ENCODE measurements at places on chromosomes 3 and 15.

GRCh38 chr3:197292083-197292646 is 6.2 kb downstream of the DLG1 start:
- DNase-seq, result no peak

DNA sequence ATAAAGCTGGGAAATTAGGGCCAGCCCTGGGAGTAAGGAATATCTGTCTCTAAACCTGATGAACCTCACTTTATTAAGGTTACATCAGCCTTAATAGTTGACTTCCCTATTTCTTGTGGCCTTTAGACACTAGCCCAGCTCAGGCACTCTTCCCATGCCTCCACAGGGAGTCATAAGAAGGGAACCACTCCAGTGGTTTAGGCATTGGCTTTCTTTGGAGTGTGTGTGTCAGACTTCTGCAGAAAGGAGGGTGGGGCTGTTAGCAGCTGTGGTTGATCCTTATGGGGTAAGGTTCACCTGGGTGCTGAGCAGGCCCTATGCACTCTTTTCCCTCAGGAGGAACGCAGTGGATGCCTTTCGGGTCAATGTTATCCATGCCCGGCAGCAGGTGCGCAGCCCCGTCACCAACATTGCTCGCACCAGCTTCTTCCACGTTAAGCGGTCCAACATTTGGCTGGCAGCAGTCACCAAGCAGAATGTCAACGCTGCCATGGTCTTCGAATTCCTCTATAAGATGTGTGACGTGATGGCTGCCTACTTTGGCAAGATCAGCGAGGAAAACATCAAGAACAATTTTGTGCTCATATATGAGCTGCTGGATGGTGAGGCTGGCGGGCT is 4.0 kb downstream of the AP2M1 start:
- no peak for DNase-seq

DNA sequence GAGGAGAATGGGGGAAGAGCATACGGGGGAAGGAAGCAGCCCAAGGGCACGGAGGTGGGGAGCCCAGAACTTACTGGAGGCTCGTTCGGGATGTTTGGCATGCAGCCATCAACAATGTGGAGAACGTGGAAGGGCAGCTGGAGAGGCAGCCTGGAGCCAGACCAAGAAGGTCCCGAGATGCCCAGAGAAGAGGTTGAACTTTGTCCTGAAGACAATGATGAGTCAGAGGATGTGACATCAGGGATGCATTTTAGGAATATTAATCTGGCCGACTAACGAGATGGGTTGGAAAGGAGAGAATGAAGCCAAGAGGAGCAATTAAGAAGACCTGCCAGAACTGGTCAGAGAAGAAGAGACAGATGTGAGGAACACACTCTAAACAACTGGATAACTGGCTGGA is 98.2 kb downstream of the SRGAP3 start:
- no peak for DNase-seq

DNA sequence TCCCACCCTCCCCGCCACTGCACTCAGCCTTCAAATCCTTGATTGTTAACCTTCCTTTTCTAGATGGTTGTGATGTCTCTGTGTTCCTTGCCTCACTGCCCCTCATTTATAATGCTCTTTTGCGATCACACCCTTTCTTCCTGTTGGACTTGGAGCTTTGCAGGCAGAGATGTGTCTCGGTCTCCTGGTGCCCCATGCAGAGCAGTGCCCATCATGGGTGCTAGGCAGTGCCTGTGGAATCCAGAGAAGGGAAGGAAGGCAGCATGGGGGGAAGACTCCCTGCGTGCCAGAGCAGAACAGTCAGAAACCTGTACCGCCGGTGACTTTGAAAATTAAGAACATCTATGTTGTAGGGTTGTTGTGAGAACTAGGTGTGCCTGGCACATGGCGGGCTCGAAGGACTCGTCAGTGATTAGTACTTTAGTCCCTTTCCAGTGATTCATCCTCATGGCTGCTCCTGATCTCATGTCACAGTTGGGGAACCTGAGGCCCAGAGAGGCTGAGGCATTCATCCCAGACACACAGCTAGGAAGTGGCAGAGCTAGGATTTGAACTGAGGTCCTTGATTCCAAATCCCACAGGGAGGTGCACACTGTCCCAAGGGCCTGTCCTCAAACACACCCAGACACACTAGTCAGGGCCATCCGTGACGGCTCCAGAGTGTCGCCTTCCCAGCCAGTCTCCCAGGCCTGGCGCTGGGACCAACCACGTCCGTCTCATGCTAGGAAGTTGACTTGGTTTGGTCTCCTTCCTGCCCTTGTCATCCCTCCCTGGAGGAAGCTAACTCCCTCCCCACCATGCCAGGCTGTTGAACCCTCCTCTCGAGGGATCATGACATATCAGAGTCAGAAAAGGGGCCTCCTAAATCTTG is 58.3 kb downstream of the SMAD6 start:
- no peak for DNase-seq

Data from esophagus squamous epithelium (tissue), 5 donors.